ENCODE measurements at places on chromosomes 1 and 21.

- DNase-seq = no peak
Measured at GRCh38 chr21:15560383-15561056, 169.3 kb upstream of the USP25 start.

- no peak for DNase-seq
Measured at GRCh38 chr1:149945206-149945605, 8.5 kb upstream of the MTMR11 start.

- DNase-seq = no peak
Measured at GRCh38 chr1:53687426-53687825, 51.5 kb downstream of the GLIS1 start.

- no peak for DNase-seq
Measured at GRCh38 chr21:35091496-35091895, 42.4 kb upstream of the RUNX1 start.

- no peak for DNase-seq
Measured at GRCh38 chr1:228925691-228926090, 190.4 kb downstream of the RHOU start.

GRCh38 chr1:3730543-3731247 lies 21.6 kb upstream of the CCDC27 start:
- DNase-seq = no peak

GRCh38 chr1:179823693-179824092 lies 53.9 kb downstream of the TOR1AIP2 start:
- DNase-seq = no peak

GRCh38 chr1:169107603-169108208 lies 1.2 kb downstream of the ATP1B1 start:
- DNase-seq = peak; percentile 57

DNA sequence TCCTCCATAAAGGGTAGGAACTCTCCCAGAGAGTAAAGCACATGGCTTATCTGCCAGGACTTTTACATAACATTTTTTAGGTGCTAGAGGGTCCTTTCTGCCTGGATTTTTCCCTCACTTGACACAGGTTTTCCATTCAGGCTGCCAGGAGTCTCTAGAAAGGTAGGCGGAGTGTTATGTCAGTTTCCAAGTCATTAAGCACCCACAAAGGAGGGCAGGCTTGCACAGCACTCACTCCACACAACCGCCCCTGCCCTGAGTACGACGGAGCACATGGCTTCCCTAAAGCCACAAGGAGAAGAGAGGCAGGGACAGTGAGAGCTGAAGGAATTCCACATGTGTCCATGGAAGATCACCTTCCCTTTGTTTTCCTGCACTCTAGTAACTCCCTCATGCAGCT lies 55.7 kb downstream of the CAPZB start:
- DNase-seq = no peak

DNA sequence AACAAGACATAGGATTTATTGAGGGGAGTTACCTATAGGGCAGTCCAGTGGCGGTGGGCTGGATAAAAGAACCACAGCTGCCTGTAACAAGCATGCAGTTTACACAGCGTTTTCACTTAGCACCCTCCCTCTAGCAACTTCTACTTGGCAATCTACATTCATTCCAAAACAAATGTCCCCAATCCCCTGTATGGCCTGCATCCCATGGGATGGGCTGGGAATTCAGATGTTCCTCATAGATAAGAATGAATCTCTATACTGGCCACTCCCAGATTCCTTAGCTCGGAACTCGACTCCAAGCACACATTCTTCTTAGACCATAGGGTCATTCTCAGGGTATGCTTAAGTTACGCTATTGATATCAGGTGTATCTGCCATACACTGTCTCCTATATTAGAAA lies 33.3 kb downstream of the PCP4 start:
- DNase-seq = no peak

DNA sequence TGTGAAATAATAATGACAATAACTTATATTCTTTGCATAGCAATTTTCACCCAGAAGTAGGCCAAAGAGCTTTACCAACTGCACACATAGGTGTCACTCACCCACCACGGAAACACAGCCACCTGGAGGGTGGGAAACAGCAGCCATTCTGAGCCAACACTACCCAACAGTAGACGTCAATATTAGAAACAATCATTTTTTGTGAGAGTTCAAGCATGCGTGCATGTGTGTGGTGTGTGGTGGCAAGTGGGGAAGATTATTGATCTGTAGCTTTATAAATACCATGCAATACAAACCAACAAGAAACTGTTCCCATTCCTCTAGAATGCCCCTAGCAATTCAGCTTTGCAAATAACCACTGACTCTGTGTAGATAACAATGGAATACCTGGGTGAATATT lies 19.1 kb downstream of the PROX1 start:
- DNase-seq = no peak

- no peak for DNase-seq
Measured at GRCh38 chr1:234303231-234303630, 70.0 kb upstream of the COA6 start.

- DNase-seq = peak; percentile 1
Measured at GRCh38 chr1:8024329-8024728, 1.8 kb downstream of the ERRFI1 start.

DNA sequence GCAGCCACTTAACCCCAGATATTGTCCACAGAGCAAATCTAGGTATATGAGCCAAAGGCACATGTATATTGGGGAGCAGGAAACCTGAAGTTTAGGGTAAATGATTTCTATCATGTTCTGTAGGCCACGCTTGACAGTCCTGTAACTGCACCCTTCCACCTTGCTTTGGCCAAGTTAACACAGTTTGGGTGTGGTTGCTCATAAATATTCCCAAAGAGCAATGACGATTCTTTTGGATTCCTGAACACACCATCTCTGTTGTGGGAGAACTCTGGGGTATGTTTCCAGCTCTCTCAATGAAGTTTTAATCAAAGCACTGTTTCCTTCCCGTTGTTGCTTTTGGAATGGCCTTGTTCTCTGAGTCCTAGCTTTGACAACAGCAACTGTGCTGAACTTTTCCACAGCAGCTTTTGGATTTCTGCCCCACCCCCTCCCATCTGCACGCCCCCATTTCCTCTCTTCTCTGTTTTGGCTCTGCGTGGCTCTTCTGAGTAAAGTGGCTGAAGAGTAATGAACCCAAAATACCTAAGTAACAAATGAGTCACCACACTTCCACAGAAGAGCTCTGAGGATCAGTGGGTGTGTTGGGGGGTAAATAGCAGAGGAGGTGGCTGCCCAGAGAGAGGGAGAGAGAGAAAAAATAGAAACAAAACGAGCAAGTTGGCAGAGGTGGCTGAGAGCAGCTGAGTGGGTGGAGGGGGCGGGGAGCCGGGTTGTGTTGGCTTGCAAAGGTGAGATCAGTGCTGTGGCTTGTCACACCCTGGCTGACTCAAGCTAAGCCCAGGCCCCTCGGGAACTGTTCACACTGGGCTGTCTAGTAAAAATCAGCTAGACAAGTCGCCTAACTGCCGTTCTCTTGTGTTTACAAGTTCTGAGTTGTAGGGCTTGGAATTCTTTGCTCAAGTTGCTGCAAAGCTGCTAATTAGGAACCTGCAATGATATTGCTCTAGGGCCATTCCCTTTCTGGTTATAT lies 26.9 kb upstream of the RAP1A start:
- peak; percentile 90 for DNase-seq

DNA sequence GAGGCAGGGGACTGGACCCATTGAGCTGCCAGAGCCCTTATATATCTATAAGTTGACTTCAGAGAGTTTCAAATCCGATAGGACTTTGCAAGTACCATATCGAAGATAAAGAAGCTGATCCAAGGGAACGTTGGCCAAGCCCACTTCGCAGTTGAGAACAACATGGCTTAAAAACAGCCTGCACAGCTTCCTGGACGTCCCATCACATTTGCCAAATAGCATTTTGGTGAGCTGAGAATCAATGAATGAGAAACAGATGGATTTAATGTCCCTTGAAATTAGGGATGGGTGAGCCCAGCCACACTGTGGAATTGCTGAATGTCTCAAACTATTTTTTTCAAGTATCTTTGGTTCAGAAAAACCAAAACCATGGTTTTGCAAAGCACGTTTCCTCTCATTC lies 64.8 kb downstream of the KCNJ15 start:
- DNase-seq = no peak

DNA sequence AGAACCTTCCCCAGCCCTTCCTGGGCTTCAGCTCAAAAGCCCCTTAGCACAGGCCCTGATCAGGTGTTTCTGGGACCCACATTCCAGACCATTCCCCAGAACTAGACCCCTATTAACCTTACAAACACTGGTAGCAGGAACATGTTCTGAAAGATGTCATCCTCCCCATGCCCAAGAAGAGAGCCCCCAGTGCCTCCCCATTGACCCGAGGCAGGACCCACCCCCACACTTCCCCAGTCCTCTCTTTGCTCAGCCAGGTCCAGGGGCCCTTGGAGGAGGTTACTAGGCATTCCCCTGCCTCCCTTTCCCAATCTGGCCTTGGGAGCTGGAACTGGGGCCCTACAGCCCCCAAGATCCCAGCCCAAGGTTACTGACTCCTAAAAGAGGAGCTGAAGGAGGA lies 38.9 kb upstream of the HMGB4 start:
- no peak for DNase-seq

DNA sequence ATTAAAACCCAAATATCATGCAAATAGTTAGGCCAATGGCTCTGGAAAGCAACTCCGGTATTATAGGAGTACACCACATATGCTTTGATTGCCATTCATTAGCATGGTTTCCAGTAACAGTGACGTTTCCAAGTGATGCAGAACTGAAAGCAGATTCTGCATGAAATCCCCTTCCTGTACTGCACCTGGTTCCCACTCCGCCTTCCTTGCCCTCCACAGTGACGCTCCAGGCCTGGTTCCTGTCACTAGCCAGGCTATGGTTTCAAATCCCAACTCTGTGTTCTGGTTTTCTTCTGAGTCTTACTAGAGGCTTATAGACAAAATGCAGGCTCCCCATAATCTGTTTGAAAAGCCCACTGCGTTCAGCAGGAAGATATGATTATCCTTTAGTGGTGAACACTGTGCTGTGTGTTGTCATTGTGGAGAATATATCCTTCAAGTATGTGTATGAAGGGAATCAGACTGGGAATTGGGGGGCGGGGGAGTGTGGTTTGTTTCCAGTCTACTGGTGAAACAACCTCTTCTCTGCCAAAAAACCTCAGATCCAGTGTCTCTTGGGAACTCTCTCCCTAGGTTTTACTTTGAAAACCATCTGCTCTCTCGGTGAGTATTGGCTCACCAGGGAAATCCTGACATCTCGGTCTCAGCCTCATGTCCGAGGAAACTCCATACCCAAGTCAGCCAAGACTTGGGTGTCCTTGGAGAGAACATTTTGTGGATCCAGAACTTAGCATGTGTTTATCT lies 78.7 kb downstream of the TYW3 start:
- DNase-seq = no peak

DNA sequence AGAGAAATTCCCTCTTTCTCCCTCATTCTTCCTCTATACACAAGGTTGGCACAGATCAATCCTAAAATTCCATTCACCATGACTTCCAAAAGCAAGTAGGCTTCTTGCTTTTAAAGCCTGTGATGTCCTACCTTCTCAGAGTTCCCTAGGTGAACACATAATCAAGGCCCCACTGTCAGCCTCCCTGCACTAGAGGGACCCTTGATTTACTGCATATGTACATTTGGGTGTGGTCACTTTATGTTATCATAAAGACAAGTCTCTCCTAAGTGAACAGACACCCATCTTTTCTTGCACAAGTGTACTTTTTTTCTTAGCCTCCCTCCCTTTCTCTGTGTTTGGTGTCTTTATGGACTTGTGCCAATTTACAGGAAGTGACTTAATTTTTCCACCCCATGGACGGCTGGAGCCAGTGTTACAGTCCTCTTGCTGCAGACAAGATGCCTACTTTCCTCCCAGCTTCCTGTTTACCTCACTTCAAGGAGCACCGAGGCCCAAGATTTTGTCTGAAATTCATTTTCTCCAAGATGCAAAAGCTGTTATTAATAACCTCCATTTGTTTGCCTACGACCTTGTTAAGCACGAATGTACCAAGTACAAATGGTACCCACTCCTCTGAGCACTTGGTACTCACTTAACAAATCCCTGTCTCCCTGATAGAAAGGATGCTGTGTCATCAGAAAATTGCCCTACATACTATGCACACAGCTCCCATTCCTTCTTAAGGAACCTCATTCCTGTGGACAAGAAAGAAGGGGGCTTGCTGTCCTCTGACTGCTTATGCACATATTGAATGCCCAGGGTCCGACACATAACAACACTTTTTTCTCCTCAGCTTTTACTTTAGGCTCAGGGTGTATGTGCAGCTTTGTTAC lies 82.8 kb upstream of the SLC44A3 start:
- peak; percentile 26 for DNase-seq

DNA sequence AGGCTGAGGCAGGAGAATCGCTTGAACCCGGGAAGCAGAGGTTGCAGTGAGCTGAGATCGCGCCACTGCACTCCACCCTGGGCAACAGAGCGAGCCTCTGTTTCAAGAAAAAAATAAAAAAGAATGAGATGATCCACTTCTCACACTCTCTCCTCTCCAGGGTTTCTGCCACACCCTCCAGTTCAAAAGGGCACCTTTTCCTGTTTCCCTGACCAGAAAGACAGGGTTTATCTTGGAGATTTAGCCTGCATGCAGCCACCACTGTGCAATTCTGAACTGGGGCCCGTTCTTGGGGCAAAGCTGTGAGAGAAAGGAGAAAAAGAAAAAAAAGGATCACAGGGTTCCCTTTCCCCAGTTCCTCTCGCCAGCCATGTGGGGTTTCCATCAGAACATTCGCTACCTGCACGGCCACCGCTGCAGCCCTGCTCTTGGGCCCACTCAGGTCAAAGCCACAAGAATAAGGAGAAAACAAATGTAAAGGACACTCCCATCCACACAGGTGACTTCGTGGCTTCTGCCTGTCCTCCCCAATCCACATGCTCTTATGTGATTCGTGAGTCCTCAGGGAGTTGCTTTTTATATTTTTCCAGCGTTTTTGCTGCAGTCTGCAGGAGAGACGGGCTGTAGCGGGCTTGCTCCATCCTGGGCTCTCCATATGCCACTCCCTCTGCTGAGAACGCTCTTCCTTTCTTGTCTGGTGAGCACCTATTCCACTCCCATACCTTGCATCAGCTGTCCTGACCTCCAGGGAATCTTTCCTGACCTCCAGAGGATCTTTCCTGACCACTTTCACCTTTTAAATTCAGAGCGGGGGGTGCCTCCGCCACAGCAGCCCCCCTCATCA lies 26.4 kb downstream of the GNG4 start:
- DNase-seq = no peak

- DNase-seq = peak; percentile 83
Measured at GRCh38 chr1:17561561-17561985, 22.1 kb downstream of the ARHGEF10L start.

GRCh38 chr1:179925922-179926849 lies 28.4 kb upstream of the CEP350 start:
- peak; percentile 70 for DNase-seq
